ENCODE measurements at places on chromosomes 5 and 9.

DNA sequence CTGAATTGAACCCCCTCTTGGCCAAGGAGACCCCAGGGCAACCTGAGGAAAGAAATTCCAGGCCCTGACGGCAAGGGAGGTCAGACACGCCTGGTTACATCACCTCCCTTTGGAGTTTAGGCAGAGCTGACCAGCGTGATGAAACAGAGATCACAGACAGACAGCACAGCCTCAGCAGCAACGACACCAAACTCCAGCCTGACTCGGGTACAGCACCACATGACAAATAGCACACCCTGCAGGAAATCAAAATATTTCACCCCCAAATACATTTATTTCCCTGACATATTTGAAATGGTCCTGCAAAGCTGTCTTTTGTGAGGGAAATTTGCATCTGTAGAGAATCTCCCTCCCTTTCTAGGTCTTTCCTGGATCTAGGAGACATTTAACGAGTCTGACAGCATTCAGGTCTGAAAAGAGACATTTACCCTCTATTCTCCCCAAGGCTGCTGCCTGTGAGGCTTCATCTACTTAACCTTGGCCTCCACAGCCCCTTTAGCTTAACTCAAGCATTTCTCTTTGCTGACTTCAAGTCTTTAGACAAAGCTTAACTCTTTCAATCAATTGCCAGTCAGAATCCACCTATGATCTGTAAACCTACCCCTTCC is 2.6 kb downstream of the QSOX2 start:
- DNase-seq, result no peak

DNA sequence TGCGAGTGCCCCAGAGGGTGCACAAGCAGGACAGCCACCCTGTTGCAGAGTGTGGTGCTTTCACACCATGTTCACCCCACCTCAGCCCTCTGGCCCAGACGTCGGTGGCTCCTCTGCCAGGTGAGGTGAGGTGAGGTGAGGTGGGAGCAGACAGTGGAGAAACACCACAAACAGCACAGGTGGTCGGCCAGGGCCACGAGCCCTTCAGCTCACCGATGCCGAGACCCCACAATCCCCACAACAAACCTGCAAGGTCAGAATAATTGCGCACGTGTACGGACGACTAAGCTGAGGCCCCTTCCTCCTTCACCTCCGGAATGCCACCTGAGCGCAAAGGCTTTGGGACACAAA is 10.5 kb downstream of the BRD3 start:
- DNase-seq, result no peak

DNA sequence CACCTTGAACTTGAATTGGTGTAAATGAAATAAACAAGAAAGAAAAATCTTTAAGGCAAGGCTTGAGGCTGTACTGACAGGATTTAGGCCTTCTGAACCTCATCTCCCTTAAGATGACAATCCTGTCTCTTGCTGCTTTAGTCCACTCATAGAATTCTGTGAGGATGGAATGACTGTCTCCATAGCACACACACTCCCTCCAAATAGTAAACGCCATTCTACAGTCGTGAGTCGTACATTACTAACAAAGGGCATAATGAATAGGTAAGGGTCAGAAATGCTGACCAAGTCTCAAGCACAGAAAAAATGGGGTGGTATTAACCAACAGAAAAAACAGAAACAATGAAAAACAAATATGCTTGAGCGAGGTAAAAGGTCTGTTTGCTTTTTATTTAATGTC is 71.8 kb upstream of the SIMC1 start:
- DNase-seq, result no peak

DNA sequence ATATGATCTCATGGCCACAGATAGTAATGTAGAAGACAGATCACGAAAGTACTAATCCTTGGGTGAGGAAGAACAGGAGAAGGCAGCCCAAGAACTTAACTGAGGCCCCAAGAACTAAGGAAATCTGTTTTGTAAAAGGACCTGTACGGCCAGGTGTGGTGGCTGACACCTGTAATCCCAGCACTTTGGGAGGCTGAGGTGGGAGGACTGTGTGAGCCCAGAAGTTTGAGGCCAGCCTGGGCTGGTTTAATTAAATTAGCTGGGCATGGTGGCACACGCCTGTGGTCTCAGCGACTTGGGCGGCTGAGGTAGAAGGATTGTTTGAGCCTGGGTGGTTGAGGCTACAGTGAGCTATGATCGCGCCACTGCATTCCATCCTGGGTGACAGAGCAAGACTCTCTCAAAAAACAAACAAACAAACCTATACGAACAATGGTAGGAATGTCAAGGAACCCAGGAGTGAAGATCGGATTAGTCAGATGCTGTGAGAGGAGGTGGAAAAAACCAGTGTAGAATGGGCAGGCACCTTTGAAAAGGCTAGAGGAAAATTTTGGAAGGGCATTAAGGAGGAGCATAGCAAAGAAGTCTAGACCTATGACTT is 283.8 kb upstream of the DMRT1 start:
- DNase-seq, result no peak

DNA sequence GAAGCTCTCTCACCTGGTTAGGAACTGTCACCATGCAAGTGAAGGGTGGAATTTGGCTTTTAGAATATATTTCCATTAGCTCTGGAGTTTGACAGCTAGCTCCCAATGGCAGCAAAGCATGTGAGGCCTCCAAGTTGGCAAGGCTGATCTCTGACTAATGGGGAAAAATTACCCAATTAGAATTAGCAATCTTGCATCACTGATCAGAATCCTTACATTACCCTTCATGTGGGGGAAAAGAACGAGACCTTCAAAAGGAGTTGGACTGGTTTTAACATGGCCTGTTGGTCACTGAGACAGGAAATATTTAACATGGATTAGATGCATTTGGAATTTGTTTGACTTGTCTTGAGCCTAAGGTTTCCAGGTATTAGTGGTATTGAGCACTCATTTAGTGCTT is 192.3 kb upstream of the GDNF start:
- DNase-seq, result no peak

DNA sequence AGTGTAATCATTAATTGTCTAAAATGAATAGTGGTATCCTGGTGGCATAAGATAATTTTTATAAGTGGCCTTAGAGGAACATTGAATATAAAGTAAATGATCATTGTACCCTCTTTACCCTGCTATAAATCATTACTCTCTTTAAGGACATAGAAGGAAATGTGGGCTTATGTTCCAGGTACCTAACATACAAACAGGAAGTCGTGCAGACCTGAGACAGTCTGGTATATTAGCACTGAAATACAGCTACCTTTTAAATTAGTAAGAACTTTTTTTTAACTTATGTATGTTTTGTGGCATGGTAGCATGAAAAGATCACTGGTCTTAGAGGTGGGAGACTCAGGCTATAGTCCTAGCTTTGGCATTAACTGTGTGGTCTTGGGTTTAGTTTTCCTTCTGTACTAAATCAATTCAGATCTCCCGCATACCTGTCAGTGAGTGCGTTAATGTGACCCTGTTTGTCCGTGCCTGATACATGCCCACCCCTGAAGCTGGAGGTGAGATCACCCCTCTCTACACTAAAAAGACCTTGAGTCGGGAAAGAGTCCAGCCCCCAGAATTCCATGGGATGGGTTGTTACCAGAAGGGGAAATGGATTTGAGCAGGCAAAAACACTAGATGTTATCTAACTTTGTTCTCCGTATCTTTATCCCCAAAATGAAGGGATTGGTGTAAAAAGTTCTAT is 59.4 kb upstream of the ERBIN start:
- no peak for DNase-seq

GRCh38 chr5:11072568-11072967 is 311.5 kb upstream of the DAP start:
- no peak for DNase-seq

GRCh38 chr5:65776441-65777141 is 54.6 kb downstream of the NLN start:
- DNase-seq, result no peak

DNA sequence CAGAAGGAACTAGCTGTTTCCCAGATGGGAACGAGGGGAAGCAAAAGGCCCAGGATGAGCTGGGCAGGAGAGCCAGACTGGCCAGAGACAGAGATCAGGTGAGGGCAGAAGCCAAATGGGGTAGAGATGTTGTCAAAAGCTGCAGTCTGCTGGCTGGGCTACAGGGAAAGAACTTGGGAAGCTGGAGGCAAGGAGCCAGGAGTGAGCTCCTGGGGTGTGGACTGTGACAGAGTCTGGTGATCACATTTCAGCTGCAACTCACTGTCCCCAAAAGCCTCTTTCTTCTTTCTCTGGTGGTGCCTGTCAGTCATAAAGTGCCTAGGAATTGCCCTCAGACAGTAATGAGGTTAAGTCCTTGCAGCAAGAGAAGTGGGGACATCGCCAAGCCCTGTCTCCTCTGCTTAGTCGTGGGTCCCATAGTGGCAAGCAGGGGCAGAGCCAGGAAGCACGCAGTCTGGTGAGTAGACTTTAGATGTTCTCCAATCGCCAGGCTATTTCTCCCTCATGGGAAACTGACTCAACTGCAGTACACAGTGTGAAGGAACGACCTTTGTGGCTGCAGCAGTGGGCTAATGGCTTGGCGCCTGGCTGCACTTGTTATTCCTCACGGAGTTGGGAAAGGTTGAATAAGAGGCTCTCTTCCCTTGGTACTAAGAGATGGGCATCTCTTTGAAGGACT is 2.5 kb upstream of the FSD1L start:
- DNase-seq, result no peak

- no peak for DNase-seq
Observed at GRCh38 chr5:14171621-14172020, 28.5 kb downstream of the TRIO start.

DNA sequence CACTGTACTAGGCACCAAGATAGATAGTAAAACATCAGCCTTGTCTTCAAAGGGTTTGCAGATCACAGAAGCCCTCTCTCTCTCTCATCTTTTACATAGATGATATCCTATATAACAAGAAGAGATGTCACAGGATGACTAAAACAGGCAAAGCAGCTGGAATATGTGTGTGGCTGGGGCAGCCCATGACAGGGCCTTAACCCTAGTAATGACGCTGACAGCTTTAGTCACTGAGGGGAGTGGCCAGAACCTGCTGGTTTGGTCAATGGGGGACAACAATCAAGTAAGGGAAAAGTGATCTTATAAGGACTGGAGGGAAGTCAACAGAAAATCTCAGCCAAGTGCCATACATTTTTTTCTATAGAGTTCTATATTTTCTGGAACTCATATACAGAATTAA is 41.9 kb upstream of the RIC1 start:
- peak; percentile 3 for DNase-seq

- DNase-seq, result no peak
Observed at GRCh38 chr9:133333566-133333965, 2.4 kb downstream of the SURF6 start.

- DNase-seq, result no peak
Observed at GRCh38 chr5:157613385-157614245, 38.0 kb upstream of the ADAM19 start.

- DNase-seq, result no peak
Observed at GRCh38 chr5:120605325-120606079, 141.4 kb downstream of the PRR16 start.

GRCh38 chr5:10441083-10441991 is at the start of gene ROPN1L:
TSS of gene ROPN1L (plus strand) at chr5:10441879. CDS start at chr5:10442168, 289 bp downstream.
- peak; percentile 36 for DNase-seq

GRCh38 chr5:134997015-134997414 is 29.3 kb downstream of the CATSPER3 start:
- no peak for DNase-seq

DNA sequence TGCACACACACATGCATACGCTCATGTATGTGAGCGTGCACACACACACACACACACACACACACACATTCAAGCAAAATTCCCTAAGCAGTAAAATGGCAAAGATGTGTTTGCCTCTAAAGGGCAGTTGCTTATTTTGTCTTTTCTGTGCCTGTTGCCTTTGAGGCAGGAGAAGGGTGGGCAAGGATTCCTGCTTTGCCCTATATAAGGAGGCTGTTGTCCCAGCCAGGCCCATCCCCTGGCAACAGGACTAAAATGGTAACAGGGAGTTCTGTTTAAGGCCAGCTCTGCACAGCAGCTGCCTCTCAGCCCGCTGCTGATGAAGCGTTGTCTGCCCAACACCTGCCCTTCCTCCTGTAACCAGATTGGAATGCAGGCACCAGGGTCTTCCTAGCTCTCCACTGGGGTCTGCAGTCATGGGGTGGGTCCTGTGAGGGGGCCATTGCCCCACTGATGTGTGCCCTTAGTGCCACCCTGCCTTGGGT is 64.4 kb downstream of the PPARGC1B start:
- DNase-seq, result no peak

DNA sequence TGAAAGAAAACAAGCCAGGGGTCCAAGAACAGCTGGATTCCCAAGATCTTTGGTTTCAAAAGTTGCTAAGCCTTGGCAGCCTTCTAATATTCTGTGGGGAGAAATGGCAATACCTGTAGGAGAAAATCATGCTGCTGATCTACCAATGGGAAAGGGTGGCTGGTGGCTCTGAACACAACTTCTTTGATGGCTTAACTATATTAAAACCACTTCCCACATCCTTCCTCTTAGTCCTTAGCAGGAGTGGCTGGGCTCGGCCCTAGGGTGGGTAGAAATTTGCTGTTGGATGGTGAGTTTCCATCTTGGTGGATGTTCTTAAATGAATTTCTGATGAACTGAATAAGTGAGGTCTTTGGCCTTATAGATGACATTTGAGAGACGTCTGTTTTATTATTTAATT is 19.5 kb upstream of the FBXL7 start:
- no peak for DNase-seq

GRCh38 chr5:135133181-135133580 is 99.2 kb upstream of the PITX1 start:
- no peak for DNase-seq

DNA sequence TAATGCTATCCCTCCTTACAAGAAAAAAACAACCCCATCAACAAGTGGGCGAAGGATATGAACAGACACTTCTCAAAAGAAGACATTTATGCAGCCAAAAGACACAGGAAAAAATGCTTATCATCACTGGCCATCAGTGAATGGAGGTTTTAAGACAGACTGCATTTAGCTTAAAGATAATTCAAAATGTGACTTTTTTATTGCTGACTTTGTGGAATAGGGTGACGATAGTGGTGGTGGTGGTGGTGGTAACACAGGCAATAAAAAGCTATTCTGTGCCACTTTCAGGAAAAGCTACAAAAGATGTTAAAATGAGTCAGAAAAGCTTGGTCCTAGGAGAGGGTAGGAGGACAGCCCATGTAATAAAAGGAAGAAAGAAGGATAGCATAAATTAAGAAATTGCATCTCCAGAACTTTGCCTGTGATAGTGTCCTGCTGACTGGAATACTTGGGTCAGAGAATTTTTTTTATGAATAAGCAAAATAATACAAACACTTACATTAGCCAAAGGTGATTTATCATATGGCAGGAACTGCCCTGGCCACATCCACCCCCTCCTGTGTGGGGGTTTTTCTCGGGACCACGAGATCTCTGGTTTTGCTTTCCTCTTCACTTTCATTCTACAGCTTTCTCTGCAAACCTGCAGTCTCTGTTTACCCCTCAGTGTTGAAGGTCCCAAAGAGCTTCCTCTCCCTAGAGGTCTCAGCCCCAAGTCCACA is 186.7 kb downstream of the DRD1 start:
- no peak for DNase-seq

DNA sequence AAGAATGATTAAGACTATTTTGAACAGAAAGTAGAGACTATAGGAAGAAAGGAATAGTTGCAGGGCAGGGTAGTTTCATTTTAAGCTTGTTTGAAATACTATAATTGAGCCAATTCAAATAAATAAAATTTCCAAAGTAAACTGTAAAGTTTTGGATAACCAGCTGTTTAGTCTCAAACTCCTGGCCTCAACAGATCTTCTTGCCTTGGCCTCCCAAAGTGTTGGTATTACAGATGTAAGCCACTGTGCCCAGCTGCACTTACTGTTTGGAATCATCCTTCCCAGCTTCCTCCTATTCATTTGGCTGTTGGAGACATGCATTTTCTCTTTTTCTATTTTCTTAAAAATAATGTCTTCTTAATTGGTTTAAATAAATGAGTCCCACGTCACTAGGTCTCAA is 231.0 kb downstream of the NNT start:
- no peak for DNase-seq

Measured in activated CD8-positive, alpha-beta memory T cell treated with anti-CD3 and anti-CD28 coated beads for 1 hour (primary cell).